ENCODE measurements at places on chromosomes 4 and X.

- no peak for DNase-seq
These were observed 87.7 kb downstream of the ZNF518B start for GRCh38 chr4:10369517-10369916.

DNA sequence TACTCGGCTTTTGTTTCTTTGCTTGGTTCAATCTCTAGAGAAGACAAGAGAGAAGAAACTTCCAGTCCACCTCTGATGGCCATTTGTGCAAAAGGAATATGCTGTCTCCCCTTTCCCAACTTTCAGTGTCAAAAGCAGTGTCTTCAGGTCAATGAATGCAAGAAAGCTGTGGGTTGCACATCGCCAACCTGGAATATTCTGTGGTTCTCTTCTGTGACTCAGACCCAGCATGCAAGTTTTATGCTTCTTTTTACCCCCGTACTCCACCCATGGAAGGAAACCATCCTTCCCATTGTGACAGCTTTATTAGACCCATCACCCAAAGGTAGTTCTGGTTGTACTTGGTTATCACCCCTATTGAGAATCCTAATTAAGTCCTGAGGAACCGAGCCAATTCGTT lies 135.6 kb upstream of the MBNL3 start:
- no peak for DNase-seq

GRCh38 chr4:118395057-118395644 lies 42.3 kb upstream of the PRSS12 start:
- DNase-seq: no peak

DNA sequence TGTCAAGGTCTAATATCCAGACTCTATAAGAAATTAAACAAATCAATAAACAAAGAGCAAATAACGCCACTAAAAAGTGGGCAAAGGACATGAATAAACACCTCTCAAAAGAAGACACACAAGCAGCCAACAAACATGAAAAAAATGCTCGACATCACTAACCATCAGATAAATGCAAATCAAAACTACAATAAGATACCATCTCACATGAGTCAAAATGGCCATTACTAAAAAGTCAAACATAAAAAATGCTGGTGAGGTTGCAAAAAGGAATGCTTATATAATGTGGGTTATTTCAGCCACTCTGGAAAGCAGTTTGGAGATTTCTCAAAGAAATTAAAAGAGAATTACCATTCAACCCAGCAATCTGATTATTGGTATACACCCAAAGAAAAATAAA lies 481.1 kb downstream of the STPG2 start:
- DNase-seq: no peak

DNA sequence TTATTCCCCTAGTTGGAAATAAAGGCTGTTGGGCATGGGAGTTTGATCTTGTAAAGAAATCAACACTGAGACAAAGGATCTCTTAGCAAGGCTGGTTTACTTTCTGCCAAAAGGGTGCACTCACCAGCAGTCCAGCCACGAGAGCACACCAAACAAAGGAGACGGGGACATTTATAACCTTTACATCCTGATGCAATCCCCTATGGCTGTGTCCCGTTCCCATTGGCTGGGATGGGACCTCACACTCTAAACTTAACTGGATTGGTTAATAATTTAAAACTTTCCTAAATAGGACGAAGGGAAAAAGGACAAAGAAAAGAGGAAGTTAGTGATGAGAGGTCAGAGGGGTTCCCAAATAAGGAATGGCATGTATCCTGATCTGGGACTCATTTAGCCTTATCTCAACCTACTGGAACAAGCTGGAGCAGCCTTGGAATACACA lies 17.9 kb downstream of the METAP1 start:
- DNase-seq: no peak

GRCh38 chr4:61203436-61203790 lies 3.3 kb downstream of the ADGRL3 start:
- DNase-seq: no peak

DNA sequence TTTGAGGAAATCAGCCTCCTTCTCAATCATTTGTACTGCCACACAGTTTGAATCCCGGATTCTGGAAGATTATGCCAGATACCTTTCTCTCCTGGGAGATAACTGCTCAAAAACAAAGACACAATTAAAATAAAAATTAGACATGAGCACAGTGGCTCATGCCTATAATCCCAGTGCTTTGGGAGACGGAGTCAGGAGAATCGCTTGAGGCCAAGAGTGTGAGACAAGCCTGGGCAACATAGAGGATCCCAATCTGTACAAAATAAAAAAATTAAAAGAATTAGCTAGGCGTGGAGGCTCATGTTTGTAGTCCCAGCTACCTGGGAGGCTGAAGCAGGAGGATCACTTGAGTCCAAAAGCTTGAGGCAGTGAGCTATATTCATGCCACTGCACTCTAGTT lies 376.3 kb upstream of the ZFP42 start:
- no peak for DNase-seq

DNA sequence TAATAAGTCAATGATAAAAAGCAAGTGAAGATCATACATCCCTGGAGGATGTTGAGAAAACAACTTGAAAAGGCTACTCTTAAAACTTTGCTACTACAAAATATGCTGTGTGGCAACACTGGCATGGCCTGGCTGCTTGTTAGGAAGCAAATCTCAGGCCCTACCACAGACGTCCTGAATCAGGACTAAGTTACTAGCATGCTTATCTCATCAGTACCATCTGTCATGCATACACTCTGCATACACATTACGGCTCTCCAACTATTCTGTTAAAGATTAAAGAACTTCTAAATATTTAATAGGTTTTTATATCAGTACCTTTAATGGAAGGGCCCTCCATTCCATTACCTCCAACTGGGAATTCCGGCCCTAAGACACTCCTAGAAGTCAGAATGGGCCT lies 8.2 kb downstream of the PAPSS1 start:
- DNase-seq: no peak

- no peak for DNase-seq
These were observed 53.8 kb downstream of the SYNPO2 start for GRCh38 chr4:118942465-118942864.

GRCh38 chrX:6852869-6853268 lies 294.6 kb upstream of the STS start:
- DNase-seq: no peak

Data from ACHN (cell line).